Activated CD4-positive, alpha-beta T cell treated with anti-CD3 and anti-CD28 coated beads, Interleukin-2, amount 10 ng/mL, durations not matched to agents 24 days and 14 days (primary cell): ENCODE measurements at places on chromosomes 4 and X. TPM values are rescaled to one million over a fixed set of nuclear protein-coding genes. Genes with fewer than 3 reads are reported as not detected.

Gene ERVMER34-1
- total RNA-seq, result 0.56 TPM in 1 of 2 replicates, not detected in the other

Gene TAPT1
- total RNA-seq, result 27.2 and 29.3 TPM in 2 replicates

Gene MAGEB18
- not detected in 2 replicates for total RNA-seq

Gene KIT
- total RNA-seq, result 0.12 and 0.36 TPM in 2 replicates

Gene CFAP99
- not detected in 2 replicates for total RNA-seq

Gene SH3BGRL
- total RNA-seq, result 35.7 and 35.9 TPM in 2 replicates

- H3K4me1 ChIP-seq, result no peaks in the 10 kb centered on the region
- peaks cover 29% of the 10 kb centered on the region for H3K27me3 ChIP-seq
- H3K36me3 ChIP-seq, result no peaks in the 10 kb centered on the region
- H3K27ac ChIP-seq, result no peak overlapping the region
- DNase-seq, result no peak
These were observed 211.3 kb downstream of the TENM3 start for GRCh38 chr4:182454440-182455013.

DNA sequence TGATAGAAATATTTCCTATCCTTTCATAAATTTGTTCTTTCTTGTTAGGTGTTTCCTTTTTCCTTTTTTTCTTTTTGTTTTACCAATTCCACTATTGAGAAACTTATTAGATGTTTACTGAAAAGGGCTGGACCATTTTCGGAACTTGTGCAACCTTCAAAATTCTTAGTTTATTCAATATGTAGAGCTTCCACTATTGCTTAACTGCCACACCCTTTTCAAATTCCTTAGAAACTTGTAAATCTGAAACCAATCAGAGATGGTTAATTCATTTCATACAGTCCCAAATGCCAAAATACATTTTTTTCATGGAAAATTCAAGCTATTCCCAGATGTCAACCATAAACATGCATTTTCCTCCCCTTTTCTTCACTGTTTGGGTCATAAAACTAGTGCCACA is 66.1 kb upstream of the SLC39A8 start:
- no peak overlapping the region for H3K4me3 ChIP-seq
- no peak overlapping the region for H3K27ac ChIP-seq
- H3K4me1 ChIP-seq, result no peaks in the 10 kb centered on the region

GRCh38 chr4:38396845-38397547 is 267.0 kb upstream of the KLF3 start:
- no peaks in the 10 kb centered on the region for H3K27me3 ChIP-seq
- no peak overlapping the region for H3K4me3 ChIP-seq
- H3K27ac ChIP-seq, result no peak overlapping the region

- DNase-seq, result peak; percentile 30
- peaks cover 2% of the 10 kb centered on the region for H3K4me1 ChIP-seq
- no peaks in the 10 kb centered on the region for H3K36me3 ChIP-seq
- H3K27me3 ChIP-seq, result no peaks in the 10 kb centered on the region
- H3K27ac ChIP-seq, result no peak overlapping the region
These were observed 133.6 kb upstream of the RASGEF1B start for GRCh38 chr4:81605271-81605670.

DNA sequence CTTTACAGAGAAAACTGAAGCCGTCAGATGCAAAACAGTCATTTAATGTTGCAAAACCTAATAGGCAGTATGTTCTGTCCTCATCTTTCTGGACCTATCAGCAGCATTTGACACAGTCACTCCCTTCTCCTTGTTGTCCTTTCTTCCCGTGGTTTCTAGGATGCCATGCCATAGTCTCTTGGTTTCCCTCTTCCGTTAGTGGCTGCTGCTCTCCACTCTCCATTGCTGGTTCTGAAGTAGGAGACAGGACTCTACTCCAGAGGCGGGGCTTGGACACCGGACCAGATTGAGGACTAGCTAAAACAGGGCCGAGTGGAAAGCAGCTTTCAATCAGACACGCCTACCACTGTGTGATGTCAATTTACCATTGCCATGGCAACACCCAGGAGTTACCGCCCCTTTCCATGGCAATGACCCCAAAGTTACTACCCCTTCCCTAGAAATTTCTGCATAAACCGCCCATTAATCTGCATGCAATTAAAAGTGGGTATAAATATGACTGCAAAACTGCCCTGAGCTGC is 88.8 kb upstream of the CCDC160 start:
- DNase-seq, result no peak
- no peak overlapping the region for H3K4me3 ChIP-seq
- no peak overlapping the region for H3K27ac ChIP-seq
- H3K27me3 ChIP-seq, result no peaks in the 10 kb centered on the region
- H3K4me1 ChIP-seq, result peaks cover 3% of the 10 kb centered on the region

DNA sequence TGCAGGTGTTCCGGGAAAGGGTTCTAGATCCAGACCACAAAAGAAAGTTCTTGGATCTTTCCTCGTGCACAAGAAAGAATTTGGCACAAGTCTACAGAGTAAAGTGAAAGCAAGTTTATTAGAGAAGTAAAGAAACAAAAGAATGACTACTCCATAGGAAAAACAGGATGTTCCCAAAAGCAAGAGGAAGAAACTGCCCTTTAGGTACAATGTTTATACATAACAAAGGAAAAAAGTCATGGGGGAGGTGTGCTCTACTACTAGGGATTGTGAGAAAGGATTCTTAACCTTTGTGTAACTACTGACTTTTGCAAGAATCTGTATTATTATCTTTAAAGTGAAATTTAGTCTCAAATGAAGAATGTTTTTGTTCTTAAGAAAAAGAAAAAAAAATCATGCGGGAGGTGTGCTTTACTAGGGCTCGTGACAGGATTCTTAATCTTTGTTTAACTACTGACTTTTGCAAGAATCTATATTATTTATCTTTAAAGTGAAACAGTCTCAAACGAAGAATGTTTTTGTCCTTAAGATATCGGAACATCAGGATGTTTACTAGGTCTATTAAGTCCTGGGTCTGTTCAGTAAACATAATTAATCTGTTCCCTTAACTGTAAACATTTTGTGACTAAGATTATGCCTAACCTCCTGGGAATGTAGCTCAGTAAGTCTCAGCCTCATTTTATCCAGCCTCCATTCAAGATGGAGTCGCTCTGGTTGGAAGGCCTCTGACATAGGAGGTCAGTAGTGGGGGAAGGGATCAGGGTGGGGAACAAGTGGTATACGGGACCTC is 110.4 kb upstream of the BEND4 start:
- no peak for DNase-seq
- H3K4me1 ChIP-seq, result no peaks in the 10 kb centered on the region
- H3K36me3 ChIP-seq, result no peaks in the 10 kb centered on the region
- no peaks in the 10 kb centered on the region for H3K27me3 ChIP-seq
- no peak overlapping the region for H3K4me3 ChIP-seq

DNA sequence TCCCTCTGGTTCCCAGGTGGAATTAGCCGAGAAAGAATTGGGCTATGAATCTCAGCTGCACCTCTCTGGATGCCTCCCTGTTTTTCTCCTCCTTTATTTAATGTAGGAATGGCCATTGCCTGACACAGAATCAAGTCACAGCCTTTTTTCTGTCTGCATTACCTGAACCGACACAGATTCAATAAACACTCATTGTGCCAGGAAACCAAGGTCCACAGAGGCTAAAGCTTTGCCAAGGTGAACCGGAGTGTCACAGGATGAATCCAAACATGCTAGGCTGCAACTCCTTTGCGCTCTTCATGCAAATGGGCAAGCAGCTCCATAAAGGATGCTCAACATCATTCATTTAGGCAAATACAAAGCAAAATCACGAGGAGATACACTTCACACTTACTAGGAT is 199.8 kb upstream of the AGTR2 start:
- DNase-seq, result no peak
- peaks cover 4% of the 10 kb centered on the region for H3K27me3 ChIP-seq

DNA sequence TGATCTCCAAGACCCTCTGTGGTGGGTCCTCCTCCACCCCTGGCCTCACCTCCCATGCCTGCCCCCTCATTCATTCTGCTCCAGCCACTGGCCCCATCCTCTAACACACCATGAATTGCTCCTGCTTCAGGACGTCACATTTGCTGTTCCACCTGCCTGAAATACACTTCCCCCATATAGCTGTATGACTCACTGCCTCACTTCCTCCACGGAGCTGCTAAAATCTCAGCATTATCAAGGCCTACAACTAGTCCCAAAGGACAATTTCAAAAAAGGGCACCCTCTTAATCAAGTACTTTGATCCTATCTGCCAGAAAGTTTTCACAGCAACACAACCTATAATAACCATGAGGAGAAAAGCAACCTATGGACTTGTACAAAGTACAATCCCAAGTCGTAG is 43.6 kb upstream of the PHOX2B start:
- no peaks in the 10 kb centered on the region for H3K36me3 ChIP-seq
- no peak for DNase-seq
- no peak overlapping the region for H3K4me3 ChIP-seq
- H3K27ac ChIP-seq, result no peak overlapping the region
- no peaks in the 10 kb centered on the region for H3K4me1 ChIP-seq

- H3K4me1 ChIP-seq, result no peaks in the 10 kb centered on the region
- H3K4me3 ChIP-seq, result no peak overlapping the region
- H3K36me3 ChIP-seq, result no peaks in the 10 kb centered on the region
- no peak overlapping the region for H3K27ac ChIP-seq
These were observed 60.4 kb downstream of the F11 start for GRCh38 chr4:186326391-186326790.

GRCh38 chr4:4667622-4668081 is 125.8 kb upstream of the STX18 start:
- H3K27me3 ChIP-seq, result no peaks in the 10 kb centered on the region
- H3K4me1 ChIP-seq, result no peaks in the 10 kb centered on the region
- H3K36me3 ChIP-seq, result no peaks in the 10 kb centered on the region
- no peak overlapping the region for H3K4me3 ChIP-seq

DNA sequence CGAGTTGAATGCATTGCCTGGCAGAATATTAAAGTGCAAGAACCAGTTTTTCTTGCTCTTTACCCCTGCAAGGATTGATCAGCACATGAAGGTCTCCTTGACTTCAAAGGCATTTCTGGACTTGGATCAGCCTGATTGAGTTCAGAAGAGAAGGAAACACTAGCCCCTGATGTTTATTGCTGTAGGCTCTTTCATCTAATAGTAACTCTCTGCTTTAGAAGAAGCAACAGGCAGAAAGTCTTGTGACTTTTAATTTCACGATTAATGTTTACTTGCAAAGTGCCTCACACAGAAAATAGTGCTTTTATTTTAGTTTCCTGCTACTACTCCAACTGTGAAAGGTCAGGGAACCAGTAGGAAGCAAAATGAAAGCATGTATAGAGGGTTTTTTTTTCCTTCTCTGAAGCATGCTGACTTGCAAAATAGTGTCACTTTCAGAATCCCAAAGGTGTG is 69.1 kb downstream of the PCDH7 start:
- no peaks in the 10 kb centered on the region for H3K4me1 ChIP-seq
- DNase-seq, result no peak
- H3K4me3 ChIP-seq, result no peak overlapping the region
- H3K27ac ChIP-seq, result no peak overlapping the region
- H3K27me3 ChIP-seq, result no peaks in the 10 kb centered on the region

DNA sequence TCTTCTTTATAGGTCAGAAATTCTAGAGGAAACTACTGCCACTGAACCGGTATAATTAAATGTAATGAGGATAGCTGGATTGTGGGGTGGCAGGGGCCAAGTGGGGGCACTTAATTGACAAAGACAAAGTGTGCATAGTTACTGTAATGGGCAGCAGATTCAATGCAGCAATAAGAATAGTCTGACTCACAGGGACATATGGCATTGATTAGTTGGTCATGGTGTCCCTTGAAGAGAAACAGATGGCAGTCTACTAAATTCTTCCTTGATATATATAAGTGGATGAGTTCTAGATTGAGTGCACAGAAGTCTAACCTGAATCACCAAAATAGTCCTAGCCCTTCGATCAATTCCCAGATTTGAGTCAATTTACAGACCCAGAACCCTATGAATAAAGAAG is 31.6 kb downstream of the ETDC start:
- DNase-seq, result no peak
- H3K27me3 ChIP-seq, result no peaks in the 10 kb centered on the region
- H3K36me3 ChIP-seq, result peaks cover 41% of the 10 kb centered on the region
- H3K4me3 ChIP-seq, result peak overlapping the region; percentile 86
- peaks cover 53% of the 10 kb centered on the region for H3K4me1 ChIP-seq
